Mesothelial cell of epicardium (in vitro differentiated cells): ENCODE measurements at places on chromosomes 3 and 15. TPM values are rescaled to one million over a fixed set of nuclear protein-coding genes. Genes with fewer than 3 reads are reported as not detected.
A peak's percentile ranks its signal among the peaks of the same experiment; 100 is the strongest.

DNA sequence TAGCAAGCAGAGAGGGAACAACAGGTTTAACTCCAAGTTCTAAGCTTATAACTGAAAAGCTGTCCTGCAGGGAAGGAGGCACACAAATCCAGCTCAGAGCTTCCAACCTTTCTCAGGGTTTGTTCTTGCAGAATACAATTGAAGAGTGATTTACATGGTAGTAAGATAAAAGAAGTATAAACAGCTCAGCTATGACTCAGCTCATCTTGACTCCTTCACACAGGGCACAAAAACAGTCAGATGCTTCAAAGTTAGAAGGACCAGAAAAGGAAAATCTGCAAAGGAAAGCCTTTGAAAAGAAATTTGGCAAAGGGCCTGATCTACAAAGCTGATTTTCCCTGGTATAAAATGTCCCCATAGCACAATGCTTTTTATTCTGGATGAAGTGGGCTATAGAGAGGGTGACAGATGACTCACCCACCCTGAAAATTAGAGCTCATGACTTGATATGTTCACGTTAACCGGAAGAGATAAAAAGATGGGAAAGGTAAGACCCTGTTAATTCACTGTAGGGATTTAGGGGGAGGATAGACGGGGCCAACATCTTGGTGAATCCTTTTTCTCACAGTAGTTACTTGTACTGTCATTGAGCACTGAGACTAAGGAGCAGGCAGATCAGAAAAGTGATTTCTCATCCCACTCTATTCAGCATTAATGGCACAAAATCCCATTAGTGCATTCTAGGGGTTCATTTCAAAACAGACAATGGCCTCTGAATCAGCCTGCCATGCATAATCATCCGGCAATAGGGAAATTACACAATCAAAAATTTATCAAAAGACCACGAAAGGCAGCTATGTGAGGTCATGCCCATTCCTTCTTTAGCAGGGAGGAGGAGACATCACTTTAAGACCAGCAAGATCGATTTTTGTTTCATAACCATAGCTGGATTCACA, 143.5 kb downstream of the GAP43 start:
- H3K4me3 ChIP-seq = no peak overlapping the region
- no peaks in the 10 kb centered on the region for H3K36me3 ChIP-seq
- no peak overlapping the region for H3K27ac ChIP-seq
- DNase-seq = no peak

DNA sequence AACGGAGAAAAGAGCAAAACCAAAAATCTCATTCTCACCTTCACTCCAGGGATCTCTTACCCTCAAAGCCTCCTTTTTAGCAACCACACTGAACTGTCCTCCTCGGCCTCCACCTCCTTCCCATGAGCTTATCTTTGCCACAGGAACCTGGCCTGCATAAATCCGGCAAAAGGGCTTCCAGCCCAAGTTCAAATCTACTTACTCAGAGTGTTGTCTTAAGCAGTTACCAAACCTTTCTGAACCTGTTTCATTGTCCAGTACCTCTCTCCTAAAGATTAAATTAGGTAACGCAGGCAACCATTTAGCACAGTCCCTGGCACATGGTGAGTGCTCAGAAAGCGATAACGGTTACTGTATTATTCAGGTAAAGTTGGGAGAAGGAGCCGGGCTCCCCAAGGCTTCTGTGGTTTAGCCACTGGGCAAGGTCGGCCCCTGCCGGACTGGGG, 777 bp downstream of the CIB1 start:
- H3K36me3 ChIP-seq = peaks cover 13% of the 10 kb centered on the region
- no peak for DNase-seq
- no peaks in the 10 kb centered on the region for H3K27me3 ChIP-seq
- H3K4me1 ChIP-seq = peaks cover 12% of the 10 kb centered on the region

GRCh38 chr3:102169915-102170479, 264.8 kb upstream of the ZPLD1 start:
- H3K27ac ChIP-seq = peak overlapping the region; percentile 73
- H3K27me3 ChIP-seq = no peaks in the 10 kb centered on the region
- no peak for DNase-seq
- H3K4me3 ChIP-seq = no peak overlapping the region
- H3K4me1 ChIP-seq = peaks cover 49% of the 10 kb centered on the region
- peaks cover 12% of the 10 kb centered on the region for H3K36me3 ChIP-seq

DNA sequence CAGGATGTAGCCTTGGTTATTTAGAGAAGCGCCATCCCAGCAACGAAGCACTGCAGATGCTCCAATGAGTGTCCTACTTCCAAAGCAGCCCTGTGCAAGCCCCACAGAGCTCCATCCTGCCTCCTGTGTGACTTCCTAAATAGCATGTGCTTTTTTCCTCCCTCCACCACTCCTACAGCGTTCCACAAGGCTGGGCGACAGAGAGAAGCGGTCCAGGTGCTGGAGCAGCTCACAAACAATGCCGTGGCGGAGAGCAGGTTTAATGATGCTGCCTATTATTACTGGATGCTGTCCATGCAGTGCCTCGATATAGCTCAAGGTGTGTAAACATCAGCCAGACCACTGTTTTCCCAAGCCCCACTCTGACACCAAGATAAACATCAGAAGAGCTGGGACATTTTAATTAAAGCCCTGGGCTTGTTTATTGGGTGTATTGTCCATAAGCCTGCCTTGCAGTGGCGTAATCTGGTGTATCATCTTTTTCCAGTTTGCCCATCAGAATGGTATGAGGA, 22.2 kb upstream of the RHO start:
- no peaks in the 10 kb centered on the region for H3K27me3 ChIP-seq
- H3K36me3 ChIP-seq = peaks cover 26% of the 10 kb centered on the region
- H3K4me3 ChIP-seq = no peak overlapping the region
- peaks cover 10% of the 10 kb centered on the region for H3K4me1 ChIP-seq
- no peak for DNase-seq
- H3K27ac ChIP-seq = no peak overlapping the region

- peak; percentile 56 for DNase-seq
- peaks cover 1% of the 10 kb centered on the region for H3K27me3 ChIP-seq
- no peak overlapping the region for H3K4me3 ChIP-seq
- no peaks in the 10 kb centered on the region for H3K36me3 ChIP-seq
Observed at GRCh38 chr15:75694241-75695182, 18.1 kb downstream of the CSPG4 start.

DNA sequence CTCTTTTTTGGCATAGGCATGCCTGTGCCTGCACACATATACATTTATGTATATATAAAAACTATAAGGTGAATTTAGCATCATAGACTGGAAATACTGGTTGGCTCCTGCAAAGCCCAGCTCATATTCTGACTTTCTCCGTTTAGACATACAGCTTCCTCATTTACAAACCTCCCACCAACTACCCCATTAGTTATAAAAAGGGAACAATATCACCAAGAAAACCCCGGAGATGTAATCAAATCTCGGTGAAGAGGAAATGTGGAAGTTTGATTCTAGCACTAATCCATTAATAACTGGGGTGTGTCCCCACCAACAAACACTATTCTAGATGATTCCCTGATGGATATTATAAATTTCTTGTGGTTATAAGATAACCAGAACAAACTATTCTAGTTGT, 517.7 kb upstream of the TBL1XR1 start:
- no peaks in the 10 kb centered on the region for H3K27me3 ChIP-seq
- no peak overlapping the region for H3K4me3 ChIP-seq
- DNase-seq = no peak
- H3K27ac ChIP-seq = no peak overlapping the region

GRCh38 chr15:92200891-92201290, 192.8 kb upstream of the ST8SIA2 start:
- no peak overlapping the region for H3K27ac ChIP-seq
- no peak overlapping the region for H3K4me3 ChIP-seq
- peaks cover 12% of the 10 kb centered on the region for H3K27me3 ChIP-seq

DNA sequence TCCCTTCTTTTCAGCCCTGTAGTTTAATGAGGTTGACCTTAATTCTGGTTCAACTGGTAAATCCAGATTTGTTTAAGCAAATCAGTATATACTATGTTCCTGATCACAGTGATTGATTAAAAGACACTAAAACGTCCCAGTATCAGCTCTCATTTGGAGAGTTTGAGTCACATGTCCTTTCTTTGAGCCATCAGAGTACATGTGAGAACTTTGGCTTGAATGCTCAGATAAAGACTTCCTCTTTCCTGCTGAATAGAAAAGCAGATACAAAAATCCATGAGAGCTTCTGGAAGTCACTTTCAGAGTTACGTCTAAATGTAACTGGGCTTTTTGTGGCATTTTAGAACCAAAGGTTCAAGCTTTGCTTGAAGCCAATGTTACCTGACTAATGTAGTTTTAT, 341.8 kb upstream of the SATB1 start:
- H3K27ac ChIP-seq = no peak overlapping the region
- no peaks in the 10 kb centered on the region for H3K4me1 ChIP-seq
- no peaks in the 10 kb centered on the region for H3K36me3 ChIP-seq
- no peak overlapping the region for H3K4me3 ChIP-seq
- DNase-seq = no peak

GRCh38 chr3:16058521-16058920, 116.0 kb upstream of the GALNT15 start:
- H3K27ac ChIP-seq = peak overlapping the region; percentile 17
- no peak overlapping the region for H3K4me3 ChIP-seq
- H3K27me3 ChIP-seq = no peaks in the 10 kb centered on the region
- H3K36me3 ChIP-seq = no peaks in the 10 kb centered on the region

The HCN4 gene
- total RNA-seq = 0.63 to 0.71 TPM (median 0.69 TPM) in 3 replicates

The TMED3 gene
- 59.1 to 62.9 TPM (median 61.5 TPM) in 3 replicates for total RNA-seq

The UBE2Q2 gene
- 30.1 to 32.0 TPM (median 31.6 TPM) in 3 replicates for total RNA-seq

The GOLGA6L10 gene
- 11.0 to 11.6 TPM (median 11.1 TPM) in 3 replicates for total RNA-seq

The EHHADH gene
- total RNA-seq = 5.0 to 7.8 TPM (median 5.9 TPM) in 3 replicates

The TLNRD1 gene
- total RNA-seq = 12.3 to 13.3 TPM (median 13.0 TPM) in 3 replicates

The BTLA gene
- not detected in 3 replicates for total RNA-seq
